Stimulated activated CD4-positive, alpha-beta T cell treated with anti-CD3 and anti-CD28 coated beads, Interleukin-4, amount 100 ng/mL, for 48 hours (primary cell): ENCODE measurements at places on chromosomes 5 and 9.

DNA sequence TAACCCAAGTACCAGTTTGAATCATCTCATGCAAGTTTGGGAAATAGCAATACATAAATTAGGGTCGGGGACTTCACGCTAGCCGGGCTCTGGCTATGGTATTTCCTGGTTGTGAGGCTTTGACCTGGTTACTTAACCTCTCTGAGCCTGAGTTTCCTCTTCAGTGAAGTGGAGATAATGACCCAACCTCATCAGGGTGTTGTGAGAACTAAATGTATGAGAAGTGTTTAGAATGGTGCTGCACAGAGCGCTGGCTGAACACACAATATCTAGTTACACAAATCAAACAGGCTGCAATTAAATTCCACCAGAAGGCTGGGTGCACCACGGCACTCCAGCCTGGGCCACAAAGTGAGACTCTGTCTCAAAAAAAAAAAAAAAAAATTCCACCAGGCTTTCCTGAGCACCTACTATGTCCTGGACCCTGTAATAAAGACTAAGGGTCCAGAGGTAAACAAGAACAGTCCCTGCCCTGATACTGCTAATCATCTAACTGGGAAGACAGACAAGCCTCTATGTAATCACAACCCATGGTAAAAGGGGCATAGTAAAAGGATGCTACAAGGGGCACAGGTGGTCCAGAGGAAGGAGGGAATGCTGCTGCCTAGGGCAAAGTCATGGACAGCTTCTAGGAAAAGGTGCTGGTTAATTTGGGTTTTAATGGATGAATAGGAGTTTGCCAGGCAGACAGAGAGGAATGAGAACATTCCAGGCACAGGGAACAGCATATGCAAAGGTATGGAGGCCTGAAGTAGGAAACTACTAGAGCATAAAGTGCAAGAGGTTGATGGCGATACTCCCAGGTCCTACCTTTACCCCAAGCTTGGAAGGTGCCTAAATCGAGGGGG is 27.7 kb downstream of the DUSP1 start:
- DNase-seq, result no peak

DNA sequence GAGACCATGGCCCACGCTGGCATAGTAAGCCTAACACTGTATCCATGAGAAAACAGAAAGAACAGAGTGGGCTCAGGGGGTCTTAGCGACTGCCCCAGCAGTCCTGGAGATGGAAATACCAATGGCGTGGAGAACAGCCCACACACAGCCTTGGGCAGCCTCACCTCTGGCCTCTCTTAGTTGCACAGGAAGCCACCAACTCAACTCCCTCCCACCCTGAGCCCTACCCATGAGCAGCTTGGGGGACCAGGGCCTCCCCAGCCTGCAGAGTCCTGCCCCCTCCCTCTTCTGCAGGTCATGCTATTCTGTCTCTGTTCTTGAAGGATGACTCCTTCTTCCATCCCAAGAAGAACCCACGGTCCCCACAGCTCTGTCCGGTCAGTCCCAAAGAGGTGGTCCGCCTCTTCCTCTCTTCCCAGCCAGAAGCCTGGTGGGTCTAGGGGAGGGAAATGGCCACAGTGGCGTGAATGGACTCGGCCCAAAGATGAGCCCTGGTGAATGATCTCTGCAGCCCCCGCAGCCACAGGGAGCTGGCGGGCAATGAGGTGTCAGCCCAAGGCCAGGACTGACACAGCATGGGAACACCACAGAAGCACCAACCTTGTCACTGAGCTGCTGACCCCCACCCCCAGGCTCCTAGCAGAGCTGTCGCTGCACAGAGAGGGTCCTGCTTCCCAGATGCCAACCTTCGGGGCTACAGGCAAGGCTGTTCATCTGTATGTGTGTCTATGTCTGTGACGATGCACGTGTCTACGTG is 131.2 kb downstream of the ROR2 start:
- no peak for DNase-seq

DNA sequence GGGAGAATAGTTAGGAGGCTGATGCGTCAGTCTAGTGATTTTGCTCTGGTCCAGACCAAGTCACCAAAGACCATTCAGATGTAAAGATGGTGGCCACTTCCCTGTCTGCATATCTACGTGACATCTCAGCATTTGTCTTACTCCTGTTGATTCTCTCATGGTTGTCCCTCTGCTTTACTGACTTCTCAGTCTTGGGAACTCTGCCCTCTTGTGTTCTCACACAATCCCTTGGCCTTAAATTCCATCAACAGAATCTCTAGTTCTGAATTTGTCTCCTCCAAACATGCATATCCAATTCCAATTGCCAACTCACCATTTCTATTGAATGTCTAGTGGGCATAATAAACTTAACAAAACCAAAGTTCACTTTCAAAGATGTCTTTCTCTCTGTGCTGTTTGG is 147.8 kb downstream of the SLC24A2 start:
- no peak for DNase-seq

- DNase-seq, result no peak
Observed at GRCh38 chr9:90821697-90822096, 20.1 kb downstream of the SYK start.

GRCh38 chr5:155826611-155827507 is 500.1 kb upstream of the SGCD start:
- no peak for DNase-seq

DNA sequence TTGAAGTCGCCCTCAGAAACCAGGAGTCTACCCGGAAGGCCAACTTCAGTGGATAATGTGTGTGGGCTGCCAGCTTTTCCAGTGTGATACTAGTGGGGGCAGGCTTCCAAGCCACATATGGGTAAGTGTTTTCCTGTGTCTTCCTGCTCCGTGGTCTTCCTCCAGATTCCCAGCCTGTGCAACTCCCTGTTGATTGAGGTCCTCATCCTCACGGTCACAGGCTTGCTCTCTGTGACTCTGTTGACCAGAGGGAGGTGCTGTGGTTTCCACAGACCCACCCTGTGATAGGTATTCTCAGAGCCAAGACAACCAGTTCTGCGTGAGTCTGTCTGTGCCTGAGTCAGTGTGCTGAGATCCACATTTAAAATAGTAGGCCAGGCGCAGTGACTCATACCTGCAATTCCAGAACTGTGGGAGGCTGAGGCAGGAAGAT is 388.0 kb upstream of the IRX2 start:
- no peak for DNase-seq

- DNase-seq, result no peak
Observed at GRCh38 chr5:43154469-43154868, 33.8 kb downstream of the ZNF131 start.
